CD4-positive, alpha-beta T cell treated with Interleukin-21 for 1 hour (primary cell): ENCODE measurements at places on chromosomes 16 and 17.

GRCh38 chr17:29048440-29049368 is 5.8 kb downstream of the PIPOX start:
- DNase-seq = no peak

- peak; percentile 76 for DNase-seq
Observed at GRCh38 chr17:73211745-73212144, 18.9 kb downstream of the COG1 start.

GRCh38 chr17:6095501-6095900 is 25.3 kb downstream of the WSCD1 start:
- DNase-seq = no peak

DNA sequence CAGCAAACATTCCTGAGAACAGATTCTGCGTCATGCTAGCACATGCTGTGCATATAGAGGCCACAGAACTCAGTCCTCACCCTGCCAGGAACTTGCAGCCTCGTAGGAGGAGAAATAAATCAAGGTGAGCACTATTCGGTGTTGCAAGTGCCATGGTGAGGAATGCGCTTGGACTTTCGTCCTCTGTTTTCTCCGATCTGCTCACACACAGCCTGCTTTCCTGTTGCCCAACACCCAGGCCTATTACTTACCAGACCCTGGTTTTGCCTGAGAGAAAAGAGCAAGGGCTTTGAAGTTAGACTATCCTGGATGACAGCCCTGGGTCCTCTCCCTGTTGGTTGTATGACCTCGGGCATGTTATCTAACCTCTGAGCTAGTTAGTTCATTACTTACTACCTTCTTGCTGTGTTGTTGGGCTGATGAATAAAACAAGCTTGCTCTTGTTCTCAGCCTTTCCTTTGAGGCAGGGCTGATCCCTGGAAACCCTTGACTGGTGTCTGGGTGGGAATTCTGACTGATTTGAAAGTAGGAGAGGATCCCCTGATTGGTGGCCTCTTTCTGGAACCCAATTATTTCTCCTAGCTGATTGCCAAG is 2.9 kb downstream of the ACSF2 start:
- no peak for DNase-seq

DNA sequence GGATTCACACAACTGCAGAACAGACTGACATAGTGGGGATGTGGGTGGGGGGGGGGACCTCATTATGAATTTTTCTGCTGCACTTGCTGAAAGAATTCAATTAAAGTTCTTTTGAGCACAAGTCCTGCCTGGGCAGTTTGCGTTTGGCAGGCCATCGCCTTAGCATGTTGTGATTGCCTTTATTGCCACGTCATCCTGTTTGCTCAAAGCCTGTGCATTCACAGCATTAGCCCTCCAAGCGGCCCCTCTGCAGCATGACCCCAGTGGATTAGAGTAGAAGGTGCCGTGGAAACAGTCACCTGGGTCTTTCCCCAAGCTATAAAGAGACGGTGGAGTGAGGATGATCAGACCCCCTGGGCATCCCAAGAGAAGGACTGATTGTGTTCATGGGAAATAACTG is 17.2 kb downstream of the MSI2 start:
- no peak for DNase-seq

DNA sequence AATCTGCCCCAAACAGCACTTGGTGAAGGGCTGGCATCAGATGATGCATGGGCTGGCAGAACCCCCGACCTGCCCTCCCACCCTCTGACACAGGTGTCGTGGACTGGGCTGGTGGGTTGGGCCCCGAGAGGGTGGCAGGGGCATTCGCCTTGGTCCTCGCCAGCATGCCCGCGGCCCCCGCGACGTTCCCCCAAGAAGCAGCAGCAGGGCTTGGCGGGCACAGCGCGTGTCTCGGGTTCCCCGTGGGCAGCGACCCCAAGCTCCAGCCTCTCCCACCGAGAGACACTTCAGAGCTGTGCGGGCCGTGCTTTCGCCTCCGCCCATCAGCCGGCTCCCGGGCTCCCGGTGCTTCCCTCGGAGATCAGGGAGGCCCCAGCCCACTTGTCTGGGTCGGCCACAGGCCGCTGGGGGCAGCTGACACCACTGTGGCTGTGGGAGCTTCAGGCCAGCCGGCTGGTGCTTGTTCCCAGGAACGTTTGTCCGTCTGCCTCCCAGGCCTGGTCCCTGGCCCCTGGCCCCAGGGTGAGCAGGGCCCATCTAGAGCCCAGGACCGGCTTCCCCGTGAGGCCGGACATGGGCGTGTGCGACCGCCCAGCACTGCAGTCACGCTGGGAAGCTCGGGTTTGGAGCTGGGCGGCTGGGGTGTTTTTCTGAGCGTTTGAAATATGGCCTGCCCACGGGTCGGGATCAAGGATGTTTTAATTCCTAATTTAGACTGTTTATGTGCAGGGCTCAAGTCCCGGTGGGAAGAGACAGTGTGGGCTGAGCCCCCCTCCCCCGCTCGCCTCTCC is 16.6 kb downstream of the CACNA1H start:
- no peak for DNase-seq

- DNase-seq = no peak
Observed at GRCh38 chr17:16417896-16418684, 2.7 kb downstream of the TRPV2 start.

DNA sequence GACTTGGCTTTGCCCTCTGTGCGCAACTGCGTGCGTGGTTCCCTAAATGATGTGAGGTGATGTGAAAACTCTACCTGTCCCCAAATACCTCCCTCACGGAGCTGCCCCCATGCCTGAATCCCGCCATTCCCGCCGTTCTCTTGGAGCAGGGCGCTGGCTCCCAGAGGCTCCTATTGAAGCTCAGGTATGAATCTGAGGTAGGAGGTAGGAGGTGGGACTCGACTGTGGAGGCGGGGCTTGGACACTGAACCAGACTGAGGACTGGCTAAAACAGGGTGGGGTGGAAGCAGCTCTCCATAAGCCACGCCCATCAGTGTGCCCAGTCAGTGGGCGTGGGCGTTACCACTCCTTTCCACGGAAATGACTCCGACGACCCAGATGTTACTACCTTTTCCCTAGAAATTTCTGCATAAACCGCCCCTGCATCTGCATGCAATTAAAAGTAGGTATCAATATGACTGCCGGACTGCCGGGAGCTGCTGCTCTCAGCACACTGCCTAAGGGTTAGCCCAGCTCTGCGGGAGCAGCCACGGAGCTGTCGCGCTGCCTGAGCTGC is 41.0 kb downstream of the FOXL1 start:
- DNase-seq = no peak

- peak; percentile 62 for DNase-seq
Observed at GRCh38 chr16:29877266-29877961, 14.4 kb upstream of the CDIPT start.

DNA sequence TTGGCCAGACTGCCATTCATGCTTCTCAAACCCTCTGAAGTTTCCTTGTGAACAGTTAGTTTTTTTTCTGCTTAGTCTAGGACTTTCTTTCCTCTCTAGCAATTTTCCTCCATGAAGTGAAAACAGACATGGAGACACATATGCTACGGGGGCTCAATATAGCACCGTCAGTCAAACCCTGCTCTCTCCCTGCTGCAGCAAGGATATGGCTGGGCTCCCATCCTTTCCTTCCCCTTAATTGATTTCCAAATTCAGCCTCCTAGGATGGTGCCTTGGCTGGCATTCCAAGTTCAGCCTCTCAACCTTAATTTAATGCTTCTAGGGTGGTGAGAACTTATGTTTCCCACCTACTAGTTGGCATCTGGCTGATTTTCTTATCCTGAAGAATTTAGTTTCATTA is 436.7 kb downstream of the NPIPA7 start:
- no peak for DNase-seq

DNA sequence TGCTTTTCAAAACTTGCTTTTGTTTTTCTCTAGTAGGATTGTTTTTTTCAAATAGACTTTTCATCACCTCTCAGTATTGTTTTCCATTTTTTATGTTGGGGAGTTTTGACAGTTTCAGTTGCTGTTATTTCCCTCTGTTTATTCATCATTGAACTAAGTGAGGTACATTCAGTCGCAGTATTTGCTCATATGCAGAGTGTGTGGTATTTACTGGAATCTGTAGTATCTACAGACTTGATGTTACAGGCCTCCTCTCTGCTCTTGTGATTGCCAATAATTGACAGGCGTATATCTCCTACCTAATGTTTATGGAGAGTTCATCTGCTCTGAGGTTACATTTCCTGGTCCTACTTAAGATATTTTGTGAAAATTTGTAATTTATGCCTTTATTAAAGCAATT is 49.6 kb downstream of the COX10 start:
- peak; percentile 21 for DNase-seq

DNA sequence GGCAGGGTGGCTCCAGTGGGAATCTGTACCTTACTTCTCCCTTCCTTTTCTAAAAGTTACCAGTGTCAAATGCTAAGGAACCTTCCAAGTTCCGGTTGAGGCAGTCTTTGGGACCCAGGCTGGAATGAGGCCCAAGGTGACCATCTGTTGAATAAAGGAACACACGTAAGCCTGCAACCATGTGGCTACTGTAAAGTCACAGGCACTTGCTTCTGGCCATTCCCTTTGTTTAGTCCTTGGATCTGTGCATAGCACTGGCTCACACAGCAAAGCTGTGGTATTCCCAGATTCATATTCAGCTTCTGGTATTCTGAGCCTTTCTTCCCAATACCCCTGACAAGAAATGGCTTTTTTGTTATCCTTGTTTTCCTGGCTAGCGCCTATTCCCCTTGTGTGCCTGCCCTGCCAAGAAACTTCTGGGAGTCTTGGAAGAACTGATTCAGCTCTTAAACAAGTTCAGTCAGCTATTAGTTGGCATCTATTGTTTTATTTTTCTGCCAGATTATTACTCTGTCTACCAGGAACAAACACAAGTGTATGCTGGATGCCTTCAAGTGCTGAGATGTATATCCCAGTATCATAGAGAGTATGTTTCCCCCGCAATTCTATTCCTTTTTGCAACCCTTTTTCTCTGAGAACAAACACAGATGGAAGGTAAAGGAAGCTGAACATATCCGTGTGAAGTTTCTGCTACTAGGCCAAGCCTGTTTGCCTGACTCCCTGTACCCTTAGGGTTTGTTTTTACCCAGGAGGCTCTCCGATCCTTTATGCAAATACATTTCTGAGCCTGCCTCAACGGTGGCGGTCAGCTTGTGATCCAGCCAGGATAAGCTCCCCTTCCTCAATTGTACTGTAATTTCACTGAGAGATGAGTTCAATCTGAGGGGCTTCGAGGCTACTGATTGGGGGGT is 13.2 kb downstream of the TMEM238L start:
- DNase-seq = no peak

DNA sequence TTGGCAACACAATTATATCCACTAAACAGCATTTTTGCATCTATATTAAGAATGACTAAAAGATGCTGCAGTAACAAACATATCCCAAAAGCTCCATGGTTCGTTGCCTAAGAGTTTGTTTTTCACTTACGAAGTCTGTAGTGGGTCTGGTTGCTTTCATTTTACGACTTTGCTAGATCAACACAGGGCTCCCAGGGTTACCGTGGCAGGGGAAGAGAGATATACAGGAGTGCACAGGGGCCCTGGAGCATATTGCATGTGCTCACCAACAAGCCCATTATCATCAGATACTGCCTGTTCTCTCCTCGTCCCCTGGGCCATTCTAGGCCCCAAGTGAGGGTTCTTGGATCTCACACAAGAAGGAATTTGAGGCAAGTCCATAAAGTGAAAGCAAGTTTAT is 3.1 kb upstream of the MMP2 start:
- no peak for DNase-seq

- no peak for DNase-seq
Observed at GRCh38 chr16:88078111-88078775, 127.0 kb downstream of the BANP start.

DNA sequence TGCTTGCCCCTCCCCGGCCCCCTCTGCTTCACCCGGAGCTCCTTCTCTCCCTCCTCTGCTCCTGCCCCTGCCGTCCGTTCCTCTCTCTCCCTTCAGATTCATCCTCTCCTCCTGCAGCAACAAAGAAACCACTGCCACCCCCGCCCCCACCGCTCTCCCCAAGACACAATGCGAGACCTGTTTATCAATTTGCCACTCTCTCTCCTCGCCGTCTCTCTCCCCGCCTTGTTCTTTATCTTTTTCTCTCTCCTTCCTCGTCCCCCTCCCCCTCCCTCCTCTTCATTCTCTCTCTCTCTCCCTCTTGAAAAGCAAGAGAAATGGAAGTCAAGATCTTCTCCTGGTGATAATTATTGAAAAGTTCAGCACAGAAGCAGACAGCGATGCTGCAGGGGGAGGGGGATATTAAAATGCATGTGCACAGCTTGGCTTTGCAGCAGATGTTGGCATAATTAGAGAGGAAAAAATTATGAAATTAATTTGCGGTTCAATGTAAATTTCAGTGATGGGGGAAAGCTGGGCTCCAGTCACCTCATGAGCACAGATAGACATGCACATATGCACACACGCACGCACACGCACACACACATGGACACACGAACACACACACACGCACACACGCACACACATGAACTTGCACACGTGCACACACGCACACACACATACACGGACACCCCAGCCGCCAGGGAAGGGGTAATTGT is 58.1 kb upstream of the CBFA2T3 start:
- DNase-seq = no peak

DNA sequence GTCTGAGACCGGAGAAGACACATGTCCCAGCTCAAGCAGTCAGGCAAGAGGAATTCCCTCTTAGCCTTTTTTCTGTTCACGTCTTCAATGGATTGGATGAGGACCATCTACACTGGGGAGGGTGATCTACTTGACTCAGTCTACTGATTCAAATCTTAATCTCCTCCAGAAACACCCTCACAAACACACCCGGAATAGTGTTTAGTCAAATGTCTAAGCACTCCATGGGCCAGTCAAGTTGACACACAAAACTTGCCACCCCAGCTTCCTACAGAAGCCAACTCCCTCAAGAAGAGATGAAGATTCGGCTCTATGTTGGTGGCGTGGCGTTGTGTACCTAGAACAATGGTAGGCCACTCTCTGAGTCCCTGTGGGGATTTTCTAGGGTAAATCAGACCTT is 22.5 kb upstream of the NKD1 start:
- DNase-seq = no peak

GRCh38 chr16:85296859-85297660 is 184.8 kb upstream of the CIBAR2 start:
- peak; percentile 42 for DNase-seq

- DNase-seq = no peak
Observed at GRCh38 chr16:81901484-81901883, 109.8 kb downstream of the SDR42E1 start.

DNA sequence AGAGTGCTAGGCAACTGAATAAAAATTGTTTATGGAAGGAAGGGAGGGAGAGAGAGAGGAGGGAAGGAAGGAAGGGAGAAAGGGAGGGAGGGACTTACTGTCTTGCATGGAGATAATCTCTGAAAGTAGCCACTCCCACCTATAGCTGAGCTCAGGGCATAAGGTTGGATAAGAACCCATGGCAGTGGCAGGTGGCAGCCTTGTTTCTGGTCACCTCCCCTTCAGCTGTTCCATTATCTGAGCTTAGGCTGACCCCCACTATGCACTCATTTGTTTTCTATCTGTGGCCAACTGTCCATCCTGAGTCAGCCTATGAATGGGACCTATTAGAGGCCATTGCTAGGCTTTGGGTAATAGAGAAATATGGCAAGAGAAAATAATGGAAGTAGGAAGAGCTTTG is 25.3 kb upstream of the MTMR4 start:
- DNase-seq = no peak

- DNase-seq = no peak
Observed at GRCh38 chr17:3682033-3682432, 13.4 kb downstream of the EMC6 start.

- no peak for DNase-seq
Observed at GRCh38 chr16:82111944-82112343, 58.1 kb downstream of the MPHOSPH6 start.

GRCh38 chr17:21113716-21114115 is 13.0 kb upstream of the DHRS7B start:
- no peak for DNase-seq
